ENCODE measurements at places on chromosomes 2 and 18.

- DNase-seq = no peak
These were observed 28.9 kb downstream of the TMEM247 start for GRCh38 chr2:46508312-46508711.

GRCh38 chr18:24388957-24389356 is 8.7 kb downstream of the OSBPL1A start:
- DNase-seq = no peak

- no peak for DNase-seq
These were observed 12.1 kb downstream of the PTMA start for GRCh38 chr2:231720292-231720986.

- no peak for DNase-seq
These were observed 196.5 kb downstream of the MYO1B start for GRCh38 chr2:191441496-191442214.

DNA sequence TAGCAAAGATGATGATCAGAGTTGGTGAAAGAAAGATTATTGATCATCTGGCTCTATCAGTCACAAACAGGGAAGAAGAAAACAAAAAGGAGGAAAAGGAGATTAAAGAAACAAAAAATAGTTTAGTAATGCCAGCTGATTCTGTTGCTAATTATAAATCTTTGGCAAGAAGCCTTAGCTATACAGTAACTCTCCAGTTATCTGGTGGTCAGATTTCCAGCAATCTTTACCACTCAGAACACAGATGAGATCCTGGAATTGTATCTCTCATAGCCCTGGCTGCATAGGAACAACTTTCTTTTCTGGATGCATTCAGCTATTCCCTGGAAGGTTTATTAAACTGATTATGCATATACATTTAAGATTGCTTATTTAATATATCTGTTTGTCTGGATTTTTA is 256.8 kb upstream of the ZEB2 start:
- no peak for DNase-seq

GRCh38 chr2:96207073-96207773 is 1.4 kb downstream of the STARD7 start:
- DNase-seq = no peak

DNA sequence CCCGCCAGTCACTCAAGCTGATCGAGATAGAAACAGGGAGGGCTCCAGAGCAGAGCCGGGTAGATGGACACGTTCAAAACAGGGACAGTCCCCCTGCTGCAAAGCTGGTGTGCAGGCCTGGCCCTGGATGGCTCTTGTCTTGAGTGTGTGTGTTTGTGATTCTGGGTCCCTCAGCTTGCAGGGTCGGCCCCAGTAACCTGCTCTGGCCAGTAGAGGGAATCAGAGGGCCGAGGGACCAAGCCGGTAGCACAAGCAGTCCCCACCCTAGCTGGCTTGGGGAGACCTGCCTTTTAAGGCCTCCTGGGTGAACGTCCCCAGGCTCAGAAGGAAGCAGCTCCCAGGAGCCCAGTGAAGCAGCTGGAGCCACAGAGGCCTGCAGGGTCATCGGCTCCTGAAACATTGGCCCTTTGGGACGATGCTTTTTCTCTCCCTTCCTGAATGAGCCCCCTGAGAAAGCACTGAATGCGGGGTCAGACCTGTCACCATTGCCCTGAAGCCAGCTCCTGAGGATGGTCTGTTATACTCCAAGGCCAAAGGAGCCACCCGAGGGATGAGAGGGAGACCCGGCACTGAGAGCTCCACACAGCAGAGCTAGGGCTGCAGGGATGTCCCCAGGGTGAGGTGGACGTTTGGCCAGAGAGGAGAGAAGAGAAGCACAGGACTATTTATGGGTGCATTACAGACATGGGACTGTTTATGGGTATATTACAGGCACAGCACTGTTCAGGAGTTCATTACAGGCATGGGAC is 15.4 kb upstream of the MLPH start:
- no peak for DNase-seq

GRCh38 chr2:113000436-113000835 is 4.8 kb upstream of the IL36A start:
- no peak for DNase-seq

GRCh38 chr2:144099780-144100377 is 420.0 kb downstream of the ZEB2 start:
- no peak for DNase-seq

DNA sequence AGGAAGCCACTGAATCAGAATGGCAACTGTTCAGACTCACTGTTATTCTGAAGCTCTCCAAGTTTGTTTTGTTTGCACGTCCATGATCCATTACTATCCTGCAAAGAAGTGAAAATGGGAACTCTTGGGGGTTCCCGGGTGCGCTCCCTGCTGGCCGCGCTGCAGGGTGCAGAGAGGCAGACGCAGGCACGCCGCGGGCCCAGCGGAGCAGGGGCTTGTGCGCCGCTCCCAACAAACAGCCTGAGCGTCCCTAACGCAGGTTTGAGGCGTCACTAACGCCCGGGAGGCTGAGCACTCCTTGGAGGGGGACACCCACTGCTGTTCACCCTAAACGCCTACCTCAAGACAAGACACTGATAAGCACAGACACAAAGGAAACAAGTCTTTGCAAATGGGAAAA is 14.3 kb upstream of the PIEZO2 start:
- DNase-seq = no peak

DNA sequence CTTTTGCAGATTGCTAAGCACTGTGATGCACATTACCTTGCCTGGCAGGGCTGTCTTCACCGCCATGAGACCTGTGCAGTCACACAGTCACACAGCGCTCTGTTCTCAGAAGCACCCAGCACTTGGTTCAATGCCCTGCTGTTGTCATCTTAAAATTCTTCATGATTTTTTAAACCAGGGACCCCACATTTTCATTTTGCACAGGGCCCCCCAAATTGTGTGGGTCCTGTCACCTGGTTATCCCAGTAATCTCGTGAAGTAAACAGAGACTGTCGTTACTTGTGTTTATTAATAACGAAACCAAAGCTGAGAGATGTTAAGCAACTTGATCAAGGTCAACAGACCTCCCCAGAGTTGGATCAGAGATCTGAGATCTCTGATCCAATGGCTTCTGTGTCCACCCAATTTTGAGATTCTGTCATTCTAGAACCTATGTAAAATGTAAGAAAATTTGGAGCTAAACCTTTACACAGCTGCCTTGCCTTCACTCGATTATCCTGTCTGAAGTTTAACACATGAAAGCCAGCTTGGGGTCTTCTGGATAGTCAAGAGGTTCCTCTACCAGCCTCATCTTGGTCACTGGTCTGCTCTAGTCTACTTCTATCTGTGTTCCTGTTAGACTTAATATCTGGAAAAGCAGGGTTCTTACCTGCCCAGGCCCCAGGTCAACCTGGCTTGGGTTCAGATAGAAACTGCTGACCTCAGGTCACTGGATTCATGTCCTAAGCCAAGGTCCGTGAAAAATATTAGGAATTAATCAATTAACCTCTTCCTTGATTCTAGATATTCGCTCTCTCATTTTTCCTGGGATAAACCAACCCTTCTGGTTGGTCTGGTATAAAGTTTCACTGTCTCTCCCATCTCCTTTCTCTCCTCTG is 13.7 kb upstream of the TTC39C start:
- DNase-seq = no peak

DNA sequence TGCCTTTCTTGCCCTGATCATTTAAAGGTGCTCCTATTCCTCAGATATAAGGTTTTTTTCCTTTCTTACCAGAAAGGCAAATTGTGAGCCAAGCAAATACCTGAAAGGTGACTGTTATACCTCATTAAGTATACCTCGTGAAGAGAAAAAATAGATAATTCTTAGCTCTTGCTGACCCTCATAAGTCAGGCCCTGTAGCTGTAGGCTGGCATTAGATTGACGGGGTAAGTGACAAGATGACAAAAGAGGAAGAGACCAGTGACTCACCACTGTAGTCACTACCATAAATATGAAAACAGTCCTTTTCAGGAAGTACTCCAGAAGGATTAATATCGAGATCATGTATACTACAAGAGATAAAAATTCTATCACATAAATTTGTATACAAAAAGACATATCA is 104.6 kb downstream of the PTPN4 start:
- no peak for DNase-seq

DNA sequence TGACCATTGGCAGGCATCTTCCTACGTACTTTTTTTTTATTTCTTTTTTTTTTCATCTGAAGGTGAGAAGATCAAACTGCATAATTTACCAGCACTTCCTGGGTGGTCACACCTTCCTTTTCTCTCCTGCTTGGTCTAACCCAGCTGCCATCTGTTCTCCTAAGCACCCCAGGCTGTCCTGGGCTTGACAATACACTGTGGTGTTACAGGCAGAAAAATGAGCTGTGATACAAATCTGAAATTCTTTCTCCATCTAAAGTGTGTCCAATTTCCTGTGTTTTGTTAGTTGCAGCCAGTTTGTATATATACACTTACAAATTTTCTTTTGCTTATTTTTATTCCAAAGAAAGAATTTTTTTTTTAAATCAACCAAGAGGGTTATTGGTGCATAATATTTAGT is 786.0 kb upstream of the ZEB2 start:
- DNase-seq = no peak

DNA sequence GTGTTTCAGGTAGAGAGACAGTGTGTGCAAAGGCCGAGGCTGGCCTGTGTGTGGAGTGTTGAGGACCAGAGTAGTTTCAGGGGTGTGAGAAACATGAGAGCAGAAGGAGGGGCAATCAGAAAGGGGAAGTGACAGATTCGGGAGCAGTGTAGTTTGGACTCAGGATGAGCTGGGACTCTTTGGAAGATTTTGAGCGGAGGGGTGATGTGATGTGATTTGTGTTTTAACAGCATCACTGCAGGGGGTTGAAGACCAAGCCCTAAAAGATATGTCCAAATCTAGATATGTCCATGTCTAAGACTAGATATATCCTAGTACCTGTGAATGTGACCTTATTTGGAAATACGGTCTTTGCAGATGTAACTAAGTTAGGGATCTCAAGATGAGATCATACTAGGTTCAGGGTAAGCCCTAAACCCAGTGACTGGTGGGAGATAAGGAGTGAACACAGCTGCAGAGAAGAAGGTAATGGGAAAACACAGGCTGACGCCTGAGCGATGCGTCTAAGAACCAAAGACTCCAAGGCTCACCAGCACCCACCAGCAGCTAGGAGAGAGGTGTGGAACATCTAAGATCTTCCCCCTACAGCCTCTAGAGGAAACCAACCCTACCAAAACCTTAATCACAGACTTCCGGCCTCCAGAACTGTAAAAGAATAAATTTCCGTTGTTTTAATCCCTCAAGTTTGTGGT is 38.5 kb upstream of the MYO3B start:
- no peak for DNase-seq

DNA sequence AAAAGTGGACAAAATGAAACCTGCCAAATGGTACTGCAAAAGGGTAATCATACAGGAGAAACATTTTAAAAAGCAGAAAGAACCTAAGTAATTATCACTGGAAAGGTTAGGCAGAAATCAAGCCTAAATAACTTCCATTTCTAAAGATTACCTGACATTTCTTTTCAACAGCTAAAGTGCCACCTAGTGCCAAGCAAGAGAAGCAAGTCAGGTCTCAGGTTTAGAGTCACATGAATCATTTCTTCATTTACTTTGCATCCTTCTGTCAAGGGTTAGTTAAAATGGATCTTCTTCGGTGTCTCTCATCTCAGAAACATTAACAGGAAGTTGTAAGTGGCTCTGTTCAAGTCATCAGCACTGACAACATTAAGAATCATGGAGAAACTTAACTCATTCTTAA is 90.3 kb downstream of the AKAIN1 start:
- no peak for DNase-seq

- no peak for DNase-seq
These were observed 42.4 kb upstream of the SPAG16 start for GRCh38 chr2:213241817-213242216.

DNA sequence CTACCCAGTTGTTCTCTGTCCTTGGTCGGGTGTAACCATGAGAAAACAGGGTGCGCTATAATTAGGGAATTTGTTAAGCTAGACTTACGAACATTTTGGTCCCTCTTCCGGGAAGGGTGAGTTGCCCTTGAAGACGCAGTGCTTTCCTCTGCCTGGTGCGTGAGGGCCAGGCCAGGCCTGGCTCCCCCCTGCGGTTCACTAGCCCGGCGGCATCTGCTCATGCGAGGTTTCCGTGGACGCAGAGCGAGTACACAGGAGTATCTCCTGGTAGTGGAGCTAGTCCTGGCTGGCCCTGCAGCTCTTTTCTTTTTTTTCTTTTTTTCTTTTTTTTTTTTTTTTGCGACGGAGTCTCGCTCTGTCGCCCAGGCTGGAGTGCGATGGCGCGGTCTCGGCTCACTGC is 148.8 kb downstream of the PTGR3 start:
- DNase-seq = no peak

- no peak for DNase-seq
These were observed 46.8 kb upstream of the MBOAT2 start for GRCh38 chr2:9050122-9050809.

- DNase-seq = no peak
These were observed 95.6 kb upstream of the THOC1 start for GRCh38 chr18:363301-364085.

GRCh38 chr18:40984856-40985255 is 970.2 kb upstream of the PIK3C3 start:
- no peak for DNase-seq

DNA sequence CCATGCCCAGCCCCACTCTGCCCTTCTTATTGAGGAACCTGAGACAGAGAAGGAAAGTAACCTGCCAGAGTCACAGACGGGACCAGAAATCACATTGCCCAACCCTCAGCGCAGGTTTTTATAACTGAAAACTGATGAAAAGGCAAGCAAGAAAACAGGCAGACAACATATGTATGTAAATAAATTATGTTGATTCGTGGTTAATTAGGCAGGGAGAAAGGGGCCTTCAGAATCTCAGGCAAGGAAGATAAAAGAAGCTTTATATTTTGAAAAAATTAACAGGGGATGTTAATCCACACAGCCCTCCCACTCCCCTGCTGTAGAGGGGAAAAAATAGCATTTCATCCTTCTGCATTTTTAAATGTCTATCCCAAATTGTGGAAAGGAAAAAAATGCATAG is 378.5 kb downstream of the PIK3C3 start:
- DNase-seq = no peak

- no peak for DNase-seq
These were observed 332.4 kb upstream of the KYNU start for GRCh38 chr2:142545036-142545435.

- no peak for DNase-seq
These were observed 58.0 kb downstream of the ZNF519 start for GRCh38 chr18:14074187-14074586.

- no peak for DNase-seq
These were observed 111.4 kb downstream of the METTL4 start for GRCh38 chr18:2459886-2460285.

- DNase-seq = no peak
These were observed 87.4 kb downstream of the MYT1L start for GRCh38 chr2:2243666-2244065.

DNA sequence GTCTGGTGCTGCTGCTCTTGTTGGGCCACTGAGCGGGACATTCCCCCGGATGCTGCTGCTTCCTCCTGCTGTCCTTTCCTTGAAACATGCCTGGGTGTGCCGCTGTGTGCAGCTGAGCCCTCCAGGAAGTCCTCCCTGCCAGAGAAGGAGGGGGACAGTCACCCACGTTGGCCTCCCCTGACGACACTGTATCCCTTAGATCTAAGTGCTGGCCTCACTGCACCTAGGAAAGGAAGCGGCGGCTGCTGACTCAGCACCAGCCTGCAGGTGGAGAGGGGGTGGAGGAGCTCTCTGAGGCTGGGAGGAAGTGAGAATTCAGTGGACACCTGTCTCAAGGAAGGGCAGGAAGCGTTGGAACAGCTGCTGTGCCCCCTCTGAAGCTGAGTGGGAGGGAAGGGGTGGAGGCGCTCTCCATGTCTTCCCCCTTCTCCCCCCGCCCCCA is 239.8 kb downstream of the HAUS1 start:
- no peak for DNase-seq
